ENCODE measurements at places on chromosomes 13 and 19.

GRCh38 chr19:2629491-2630351 lies 72.8 kb downstream of the GNG7 start:
- DNase-seq = peak; percentile 67

DNA sequence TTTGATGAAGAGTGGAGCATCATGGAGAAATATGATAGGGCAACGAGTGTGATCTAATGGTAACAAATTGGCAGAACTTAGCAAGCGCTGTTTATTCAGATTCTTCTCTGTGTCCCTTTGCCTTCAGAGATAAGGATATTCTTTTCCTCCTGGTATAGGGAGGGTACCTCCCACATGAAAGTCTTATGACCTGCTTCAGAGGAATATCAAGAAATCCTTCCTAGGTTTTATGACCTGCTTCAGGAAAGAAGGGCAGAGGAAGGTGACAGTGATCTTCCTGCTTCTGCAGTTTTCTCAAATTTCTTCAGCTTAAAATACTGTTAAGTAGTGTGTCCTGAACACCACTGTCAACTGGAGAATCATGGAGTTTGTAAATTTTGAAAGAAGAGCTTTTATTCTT lies 144.3 kb downstream of the DNAJC15 start:
- DNase-seq = no peak

GRCh38 chr13:101209206-101209893 lies 207.0 kb downstream of the NALCN start:
- DNase-seq = no peak

DNA sequence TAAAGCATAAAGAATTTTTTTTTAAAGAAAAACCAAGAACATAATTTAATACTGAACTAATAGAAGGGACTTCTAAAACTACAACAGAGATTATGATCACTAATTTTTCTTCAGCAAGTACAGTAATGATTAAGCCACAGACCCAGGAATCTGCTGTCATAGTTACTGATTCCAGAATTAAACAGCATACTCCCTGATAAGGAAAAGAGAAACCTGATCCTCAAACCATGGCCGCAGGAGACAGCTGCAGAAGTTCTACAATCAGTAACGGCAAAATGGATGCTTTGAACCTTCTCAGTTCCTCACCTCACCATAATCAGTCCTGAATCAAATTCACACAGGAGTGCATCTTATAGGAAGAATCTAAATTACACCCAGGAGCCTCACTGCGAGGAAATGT lies 939.0 kb upstream of the SLITRK1 start:
- DNase-seq = no peak

- DNase-seq = no peak
Observed at GRCh38 chr19:6838062-6838655, 49.2 kb upstream of the ADGRE1 start.

- no peak for DNase-seq
Observed at GRCh38 chr19:13164343-13165161, 14.3 kb downstream of the IER2 start.

DNA sequence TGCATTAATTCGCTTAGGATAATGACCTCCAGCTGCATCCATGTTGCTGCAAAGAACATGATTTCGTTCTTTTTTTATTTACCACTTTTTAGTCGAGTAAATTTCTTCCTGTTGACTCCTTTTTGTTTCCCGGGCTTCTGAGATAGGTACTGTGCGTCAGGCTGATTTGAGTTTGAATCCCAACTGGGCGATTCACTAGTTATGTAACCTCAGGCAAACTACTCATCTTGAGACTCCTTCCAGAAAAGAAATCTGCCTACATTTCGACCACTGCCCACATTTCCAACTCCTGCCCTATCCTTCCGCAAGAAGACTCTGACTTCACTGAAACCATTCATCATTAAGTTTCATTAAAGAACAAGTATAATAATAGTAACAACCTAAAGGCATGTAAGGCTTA lies 8.2 kb downstream of the SCEL start:
- DNase-seq = no peak

- no peak for DNase-seq
Observed at GRCh38 chr19:29271911-29272310, 59.0 kb upstream of the UQCRFS1 start.

DNA sequence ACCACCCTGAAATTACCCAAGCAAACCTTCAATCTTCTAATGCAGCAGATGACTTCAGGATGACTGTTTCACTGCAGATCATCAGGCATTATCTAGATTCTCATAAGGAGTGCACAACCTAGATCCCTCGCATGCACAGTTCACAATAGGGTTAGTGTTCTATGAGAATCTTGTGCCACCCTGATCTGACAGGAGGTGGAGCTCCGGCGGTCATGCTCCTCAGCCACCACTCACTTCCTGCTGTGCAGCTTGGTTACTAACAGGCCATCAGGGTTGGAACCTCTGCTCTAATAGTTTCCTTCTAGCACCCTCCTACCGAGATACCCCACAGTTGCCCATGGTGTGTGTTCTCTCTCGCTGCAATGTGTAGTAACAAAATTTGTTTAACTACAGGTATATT lies 442.8 kb downstream of the FGF14 start:
- DNase-seq = no peak

GRCh38 chr13:70849222-70849621 lies 741.0 kb upstream of the KLHL1 start:
- no peak for DNase-seq

- no peak for DNase-seq
Observed at GRCh38 chr19:30165228-30165813, 206.9 kb upstream of the ZNF536 start.

- no peak for DNase-seq
Observed at GRCh38 chr19:3690551-3691371, 9.5 kb downstream of the PIP5K1C start.

DNA sequence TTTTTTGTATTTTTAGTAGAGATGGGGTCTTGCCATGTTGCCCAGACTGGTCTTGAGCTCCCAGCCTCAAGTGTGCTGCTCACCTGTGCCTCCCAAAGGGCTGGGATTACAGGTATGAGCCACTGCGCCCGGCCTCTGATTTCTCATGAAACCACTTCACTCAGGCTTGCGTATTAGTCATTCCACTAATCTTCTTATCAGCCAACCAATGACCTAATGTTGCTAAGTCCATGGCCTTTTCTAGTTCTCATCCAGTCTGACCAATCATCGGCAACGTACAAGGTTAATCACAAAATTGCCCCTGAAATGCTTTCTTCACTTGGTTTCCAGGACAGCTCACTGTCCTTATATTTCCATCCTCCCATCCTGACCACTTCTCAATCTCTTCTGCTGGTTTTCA lies 605.3 kb upstream of the SLC10A2 start:
- no peak for DNase-seq

GRCh38 chr13:97781891-97782305 lies 171.6 kb upstream of the IPO5 start:
- no peak for DNase-seq

- DNase-seq = no peak
Observed at GRCh38 chr13:23695196-23695595, 125.0 kb downstream of the TNFRSF19 start.

DNA sequence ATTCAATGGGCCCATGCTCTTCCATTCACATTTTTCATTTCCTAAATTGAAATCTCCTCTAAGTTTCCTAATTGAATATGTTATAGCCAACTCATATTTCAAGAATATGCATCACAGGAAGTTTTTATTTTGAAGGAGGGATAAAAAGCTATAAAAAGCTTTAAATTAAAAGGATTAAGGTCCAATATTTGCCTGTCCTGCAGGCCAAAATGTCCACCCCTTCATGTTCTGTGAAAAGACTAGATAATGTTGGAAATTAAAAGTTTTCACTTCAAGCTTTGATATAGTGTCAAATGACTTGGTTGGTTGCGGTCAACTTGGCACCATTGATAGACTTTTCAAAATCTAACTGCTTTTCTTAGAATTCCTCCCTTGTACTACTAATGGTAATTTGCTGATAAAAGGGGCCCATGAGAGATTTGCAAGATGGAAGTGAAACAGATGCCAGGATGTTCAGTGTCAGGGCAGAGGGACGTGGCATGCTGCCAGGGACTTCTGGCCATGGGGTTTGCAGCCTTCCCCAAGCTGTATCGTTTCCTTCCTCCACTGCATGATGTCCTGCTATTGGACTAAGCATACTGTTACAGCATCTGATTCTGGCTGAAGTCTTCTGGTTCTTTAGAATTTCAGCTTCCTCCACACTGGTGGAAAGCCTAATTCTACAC lies 547.3 kb upstream of the MIR17HG start:
- peak; percentile 55 for DNase-seq

DNA sequence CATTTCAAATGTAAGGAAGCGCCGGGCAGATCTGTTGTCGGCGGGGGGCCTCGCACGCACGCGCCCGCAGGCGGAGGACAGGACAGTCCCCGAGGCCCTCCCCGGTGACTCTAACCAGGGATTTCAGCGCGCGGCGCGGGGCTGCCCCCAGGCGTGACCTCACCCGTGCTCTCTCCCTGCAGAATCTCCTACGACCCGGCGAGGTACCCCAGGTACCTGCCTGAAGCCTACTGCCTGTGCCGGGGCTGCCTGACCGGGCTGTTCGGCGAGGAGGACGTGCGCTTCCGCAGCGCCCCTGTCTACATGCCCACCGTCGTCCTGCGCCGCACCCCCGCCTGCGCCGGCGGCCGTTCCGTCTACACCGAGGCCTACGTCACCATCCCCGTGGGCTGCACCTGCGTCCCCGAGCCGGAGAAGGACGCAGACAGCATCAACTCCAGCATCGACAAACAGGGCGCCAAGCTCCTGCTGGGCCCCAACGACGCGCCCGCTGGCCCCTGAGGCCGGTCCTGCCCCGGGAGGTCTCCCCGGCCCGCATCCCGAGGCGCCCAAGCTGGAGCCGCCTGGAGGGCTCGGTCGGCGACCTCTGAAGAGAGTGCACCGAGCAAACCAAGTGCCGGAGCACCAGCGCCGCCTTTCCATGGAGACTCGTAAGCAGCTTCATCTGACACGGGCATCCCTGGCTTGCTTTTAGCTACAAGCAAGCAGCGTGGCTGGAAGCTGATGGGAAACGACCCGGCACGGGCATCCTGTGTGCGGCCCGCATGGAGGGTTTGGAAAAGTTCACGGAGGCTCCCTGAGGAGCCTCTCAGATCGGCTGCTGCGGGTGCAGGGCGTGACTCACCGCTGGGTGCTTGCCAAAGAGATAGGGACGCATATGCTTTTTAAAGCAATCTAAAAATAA lies 18.2 kb downstream of the IL17D start:
- no peak for DNase-seq

DNA sequence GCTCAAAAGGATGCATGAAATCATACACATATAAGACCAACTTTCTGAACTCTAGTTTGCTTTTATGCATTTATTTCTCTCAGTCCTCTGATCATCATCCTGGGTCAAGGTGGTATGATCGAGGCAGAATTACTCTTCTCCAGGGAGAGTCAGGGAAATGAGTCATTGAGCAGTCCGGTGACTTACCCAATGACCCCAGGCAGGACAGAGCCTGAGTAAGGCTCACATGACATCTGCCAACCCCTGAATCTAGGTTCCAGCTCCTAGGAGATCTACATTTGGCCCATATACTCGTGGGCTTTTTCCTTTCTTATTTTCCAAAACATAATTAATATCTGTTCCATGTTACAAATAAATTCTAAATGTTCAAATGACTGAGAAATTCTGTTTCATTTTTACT lies 502.3 kb downstream of the FOXO1 start:
- DNase-seq = no peak

Data from mucosa of gallbladder (tissue), 1 donor.